ENCODE measurements at places on chromosomes 3 and 15. TPM values are rescaled to one million over a fixed set of nuclear protein-coding genes. Genes with fewer than 3 reads are reported as not detected.

GRCh38 chr3:155890671-155891190, 20.3 kb downstream of the GMPS start:
- no peak overlapping the region for H3K4me3 ChIP-seq
- no peak for DNase-seq
- H3K36me3 ChIP-seq: no peaks in the 10 kb centered on the region
- H3K27me3 ChIP-seq: no peaks in the 10 kb centered on the region
- H3K4me1 ChIP-seq: no peaks in the 10 kb centered on the region
- H3K27ac ChIP-seq: peak overlapping the region; percentile 39

GRCh38 chr15:25169318-25169717, 214.5 kb downstream of the SNRPN start:
- H3K36me3 ChIP-seq: no peaks in the 10 kb centered on the region
- no peak overlapping the region for H3K4me3 ChIP-seq
- H3K4me1 ChIP-seq: no peaks in the 10 kb centered on the region

DNA sequence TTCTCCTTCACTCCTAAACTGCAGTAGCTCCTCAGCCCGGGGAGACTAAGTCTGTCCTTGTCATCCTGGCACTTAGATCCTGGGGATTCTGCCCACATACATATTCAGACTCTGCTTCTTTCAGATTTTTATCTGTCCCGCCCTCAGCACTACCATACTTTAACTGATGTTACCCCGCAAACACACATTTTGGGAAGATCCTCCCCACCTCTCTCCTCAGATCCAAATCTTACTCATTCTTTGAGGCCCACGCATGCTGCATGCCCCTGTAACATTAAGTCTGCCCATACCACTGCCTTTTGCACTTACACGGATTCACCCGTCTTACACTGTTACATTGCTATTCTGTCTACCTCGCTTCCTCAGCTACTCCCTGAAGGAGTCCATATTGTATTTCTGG, 36.1 kb downstream of the SENP8 start:
- H3K36me3 ChIP-seq: no peaks in the 10 kb centered on the region
- H3K4me1 ChIP-seq: peaks cover 6% of the 10 kb centered on the region
- H3K27ac ChIP-seq: no peak overlapping the region

GRCh38 chr3:59595830-59596229, 546.0 kb upstream of the CFAP20DC start:
- no peaks in the 10 kb centered on the region for H3K36me3 ChIP-seq
- H3K27ac ChIP-seq: no peak overlapping the region
- H3K4me1 ChIP-seq: no peaks in the 10 kb centered on the region
- no peak for DNase-seq
- H3K27me3 ChIP-seq: no peaks in the 10 kb centered on the region

DNA sequence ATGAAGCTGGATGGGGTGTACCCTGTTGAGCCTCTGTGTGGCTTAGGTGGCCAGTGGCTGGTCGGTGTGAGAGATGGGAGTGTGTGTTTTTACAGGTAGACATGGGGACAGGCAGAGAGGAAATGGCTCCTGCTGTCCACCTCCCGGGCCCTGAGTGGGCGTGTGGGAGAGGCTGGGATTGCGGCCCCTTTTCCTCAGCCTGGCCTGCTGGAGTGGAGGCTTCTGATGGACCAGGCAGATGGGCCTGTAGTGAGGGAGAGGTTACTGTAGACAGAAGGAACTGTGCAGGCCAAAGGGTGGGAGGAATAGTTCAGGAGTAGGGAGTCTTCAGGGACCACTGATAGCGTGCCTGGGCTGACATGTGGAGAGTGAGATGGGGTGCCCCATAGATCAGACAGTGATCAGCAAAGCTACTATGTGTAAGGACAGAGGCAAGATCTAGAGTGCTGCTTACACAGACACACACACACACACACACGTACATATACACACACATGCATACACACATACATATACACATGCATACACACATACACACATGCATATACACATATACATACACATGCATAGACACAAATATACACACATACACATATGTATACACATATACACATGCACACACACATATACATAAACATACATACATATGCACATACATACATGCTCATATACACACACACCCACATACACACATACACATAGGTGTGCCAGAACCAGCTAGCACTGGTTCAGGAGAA, 26.4 kb downstream of the ACAA1 start:
- no peaks in the 10 kb centered on the region for H3K36me3 ChIP-seq
- peak; percentile 3 for DNase-seq
- no peaks in the 10 kb centered on the region for H3K27me3 ChIP-seq
- H3K4me1 ChIP-seq: no peaks in the 10 kb centered on the region

- H3K4me3 ChIP-seq: no peak overlapping the region
- no peaks in the 10 kb centered on the region for H3K27me3 ChIP-seq
- peaks cover 16% of the 10 kb centered on the region for H3K4me1 ChIP-seq
- peak overlapping the region; percentile 57 for H3K27ac ChIP-seq
- no peaks in the 10 kb centered on the region for H3K36me3 ChIP-seq
Observed at GRCh38 chr3:27681249-27681748, 40.8 kb downstream of the EOMES start.

DNA sequence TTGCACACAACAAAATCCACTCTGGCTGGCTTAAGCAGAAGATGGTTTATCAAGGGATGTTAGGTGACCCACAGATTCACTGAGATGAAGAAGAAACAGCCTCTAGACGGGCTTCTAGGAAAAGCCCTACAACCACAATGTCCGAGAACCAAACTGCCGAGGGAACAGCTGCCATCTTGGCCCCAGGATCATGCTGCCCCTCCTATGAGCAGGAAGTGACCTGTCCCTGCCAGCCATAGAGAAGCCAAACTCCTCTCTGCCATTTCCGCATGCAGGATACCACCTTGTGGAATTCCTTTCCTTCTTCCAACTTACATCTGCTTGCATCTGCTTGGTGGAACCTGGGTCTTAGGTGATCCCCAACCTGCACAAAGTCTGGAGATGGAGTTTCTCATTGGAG, 11.4 kb upstream of the POMGNT2 start:
- no peaks in the 10 kb centered on the region for H3K4me1 ChIP-seq
- H3K27ac ChIP-seq: no peak overlapping the region
- no peak for DNase-seq
- no peaks in the 10 kb centered on the region for H3K36me3 ChIP-seq
- H3K4me3 ChIP-seq: no peak overlapping the region

- no peaks in the 10 kb centered on the region for H3K36me3 ChIP-seq
- no peak overlapping the region for H3K27ac ChIP-seq
- no peaks in the 10 kb centered on the region for H3K27me3 ChIP-seq
- no peak for DNase-seq
Observed at GRCh38 chr15:88208396-88208795, 48.1 kb downstream of the NTRK3 start.

GRCh38 chr3:42763021-42763420, 10.0 kb downstream of the CCDC13 start:
- no peaks in the 10 kb centered on the region for H3K27me3 ChIP-seq
- no peak overlapping the region for H3K4me3 ChIP-seq
- H3K27ac ChIP-seq: no peak overlapping the region

DNA sequence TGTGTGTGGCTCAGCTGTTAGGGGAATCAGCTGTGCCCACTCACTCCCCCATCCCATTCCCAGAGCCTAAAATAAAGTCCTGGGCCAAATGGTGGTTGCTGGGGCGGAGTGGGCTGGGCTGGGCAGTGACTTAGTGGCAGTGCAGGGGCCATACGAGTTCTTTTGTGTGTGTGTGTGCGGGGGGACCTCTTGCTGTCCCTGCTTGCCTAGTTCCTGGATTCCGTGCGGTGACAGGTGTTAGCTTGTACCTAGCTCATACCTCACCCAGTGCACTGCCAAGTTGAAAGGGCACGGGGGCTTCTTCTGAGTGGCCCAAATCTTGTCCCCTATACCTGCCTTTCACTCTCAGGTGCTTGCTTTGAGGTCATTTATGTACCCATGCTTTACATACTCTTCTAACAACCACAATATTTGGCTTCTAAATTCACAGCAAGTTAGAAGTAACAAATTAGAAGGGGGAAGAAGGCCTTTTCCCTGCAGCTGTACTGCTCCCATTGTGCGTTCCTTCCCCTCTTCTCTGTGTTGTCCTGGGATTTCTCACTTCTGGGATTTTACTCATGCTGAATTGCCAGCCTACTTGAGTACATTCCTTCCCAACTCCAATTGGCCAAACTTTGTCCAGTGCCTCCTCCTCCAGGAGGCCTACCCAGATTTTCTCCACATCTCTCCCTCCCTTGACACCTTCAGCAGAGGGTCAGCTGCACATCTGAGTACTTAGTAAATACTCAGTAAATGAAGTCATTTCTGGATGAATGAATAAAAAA, 66.3 kb upstream of the POLG start:
- peaks cover 81% of the 10 kb centered on the region for H3K27me3 ChIP-seq
- no peak overlapping the region for H3K27ac ChIP-seq
- no peak overlapping the region for H3K4me3 ChIP-seq
- no peaks in the 10 kb centered on the region for H3K36me3 ChIP-seq

- DNase-seq: peak; percentile 64
- H3K27ac ChIP-seq: no peak overlapping the region
- H3K27me3 ChIP-seq: no peaks in the 10 kb centered on the region
- H3K4me3 ChIP-seq: no peak overlapping the region
Observed at GRCh38 chr3:187920913-187921312, 175.6 kb upstream of the BCL6 start.

DNA sequence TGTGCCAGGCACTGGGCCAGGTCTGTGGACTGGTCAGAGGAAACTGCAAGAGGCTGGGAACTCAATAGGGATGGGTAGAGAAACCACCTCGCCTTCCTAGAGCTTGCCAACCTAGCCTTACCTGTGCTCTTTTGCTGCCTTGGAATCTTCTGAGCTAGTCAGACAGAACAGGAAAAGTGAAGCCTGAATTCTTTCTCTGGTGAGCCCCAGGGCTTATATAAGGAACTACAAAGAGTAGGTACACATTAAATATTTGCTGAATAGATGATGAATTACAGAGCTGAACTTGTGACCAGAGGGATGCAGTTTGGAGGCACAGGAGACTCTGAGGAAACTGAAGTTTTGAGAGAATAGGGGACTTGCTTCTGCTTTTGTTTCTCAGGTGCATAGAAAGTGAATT, 15.6 kb upstream of the FBXW12 start:
- H3K4me3 ChIP-seq: no peak overlapping the region
- no peak overlapping the region for H3K27ac ChIP-seq
- no peaks in the 10 kb centered on the region for H3K4me1 ChIP-seq
- no peaks in the 10 kb centered on the region for H3K27me3 ChIP-seq

DNA sequence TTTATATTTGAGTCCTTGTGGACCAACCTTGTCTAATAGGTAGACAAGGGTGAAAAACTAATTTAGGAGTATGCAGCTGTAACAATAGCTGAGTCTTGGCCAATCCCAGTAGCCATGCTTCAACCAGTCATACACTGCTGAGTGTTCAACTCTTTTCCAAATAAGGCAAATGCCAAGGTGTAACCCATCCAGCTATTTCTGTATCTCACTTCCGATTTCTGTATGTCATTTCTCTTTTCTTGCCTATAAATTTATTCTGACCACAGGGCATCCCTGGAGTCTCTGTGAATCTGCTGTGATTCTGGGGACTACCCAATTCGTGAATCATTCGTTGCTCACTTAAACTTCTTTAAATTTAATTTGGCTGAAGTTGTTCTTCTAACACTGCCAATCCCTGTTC, 93.2 kb downstream of the MAGI1 start:
- H3K4me3 ChIP-seq: no peak overlapping the region
- DNase-seq: no peak
- H3K27ac ChIP-seq: no peak overlapping the region
- peaks cover 19% of the 10 kb centered on the region for H3K4me1 ChIP-seq

DNA sequence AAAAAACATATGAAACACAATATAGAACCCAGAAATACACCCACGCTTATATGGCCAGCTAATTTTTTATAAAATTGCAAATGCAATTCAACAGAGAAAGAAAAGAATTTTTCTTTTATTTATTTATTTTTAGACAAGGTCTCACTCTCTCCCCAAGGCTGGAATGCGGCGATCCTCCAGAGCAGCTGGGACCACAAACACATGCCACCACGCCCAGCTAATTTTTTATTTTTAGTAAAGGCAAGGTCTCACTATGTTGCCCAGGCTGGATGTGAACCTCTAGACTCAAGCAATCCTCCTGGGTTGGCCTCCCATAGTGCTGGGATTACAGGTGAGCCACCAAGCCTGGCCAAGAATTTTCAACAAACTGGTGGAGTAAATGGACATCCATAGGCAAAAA, 117.9 kb downstream of the SCAPER start:
- H3K27ac ChIP-seq: no peak overlapping the region
- no peaks in the 10 kb centered on the region for H3K36me3 ChIP-seq
- no peak for DNase-seq
- H3K4me1 ChIP-seq: no peaks in the 10 kb centered on the region
- no peaks in the 10 kb centered on the region for H3K27me3 ChIP-seq
- no peak overlapping the region for H3K4me3 ChIP-seq

DNA sequence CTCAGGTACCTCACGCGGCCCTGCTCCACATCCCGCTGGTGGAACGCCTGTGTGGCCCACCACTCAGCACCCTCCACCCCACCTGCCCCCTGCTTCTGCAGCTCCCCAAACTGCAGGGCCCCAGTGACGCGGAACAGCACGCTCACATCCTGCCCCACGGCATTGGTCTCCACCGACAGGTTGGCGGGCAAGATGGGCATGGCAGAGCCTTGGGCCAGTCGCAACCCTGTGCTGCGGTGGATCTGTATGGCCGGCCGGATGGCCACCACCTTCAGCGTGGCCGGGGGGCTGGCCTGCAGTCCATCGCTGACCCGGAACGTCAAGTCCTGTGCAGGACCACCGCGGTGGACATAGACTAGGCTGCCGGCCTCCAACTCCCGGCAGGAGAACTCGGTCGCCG, 23.8 kb downstream of the CSPG4 start:
- peaks cover 6% of the 10 kb centered on the region for H3K4me1 ChIP-seq
- H3K4me3 ChIP-seq: no peak overlapping the region
- H3K27me3 ChIP-seq: no peaks in the 10 kb centered on the region
- no peak for DNase-seq
- no peak overlapping the region for H3K27ac ChIP-seq
- H3K36me3 ChIP-seq: no peaks in the 10 kb centered on the region

GRCh38 chr3:40313975-40314860, 4.7 kb downstream of the EIF1B start:
- no peak overlapping the region for H3K4me3 ChIP-seq
- peaks cover 11% of the 10 kb centered on the region for H3K4me1 ChIP-seq
- H3K27me3 ChIP-seq: no peaks in the 10 kb centered on the region
- DNase-seq: no peak
- H3K27ac ChIP-seq: no peak overlapping the region

The ECE2 gene
- total RNA-seq: not detected

The AADACL2 gene
- total RNA-seq: not detected

The NANOGP8 gene
- total RNA-seq: 0.28 TPM

The CIAO2A gene
- total RNA-seq: 125 TPM

The CYB561D2 gene
- total RNA-seq: 35.7 TPM

The BNC1 gene
- total RNA-seq: 0.17 TPM

The RAD51 gene
- total RNA-seq: not detected
